ENCODE measurements at places on chromosomes 2 and 18.

DNA sequence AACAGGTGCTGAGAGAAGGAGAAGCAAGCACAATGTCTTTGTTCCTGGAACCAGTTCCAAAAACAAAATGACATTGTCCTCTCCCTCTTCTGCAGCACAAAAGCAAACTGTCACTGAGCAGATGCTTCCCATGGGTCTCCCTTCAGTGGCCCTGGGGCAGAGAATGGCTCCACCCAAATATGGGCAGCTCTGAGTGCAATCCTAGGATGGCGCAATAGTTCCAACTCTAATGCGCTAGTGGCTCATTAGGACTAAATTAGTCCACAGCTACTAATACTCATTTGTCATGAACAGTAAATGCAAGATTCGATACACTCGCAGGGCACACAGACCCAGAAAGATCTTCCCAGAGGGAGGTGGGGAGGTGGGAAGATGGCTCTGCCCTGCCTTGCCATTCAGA, 205.2 kb upstream of the CHAC2 start:
- no peak for DNase-seq

GRCh38 chr2:233011268-233011650, 1.8 kb downstream of the NGEF start:
- DNase-seq: peak; percentile 74

- DNase-seq: no peak
Measured at GRCh38 chr2:206472094-206472493, 28.8 kb downstream of the ADAM23 start.

DNA sequence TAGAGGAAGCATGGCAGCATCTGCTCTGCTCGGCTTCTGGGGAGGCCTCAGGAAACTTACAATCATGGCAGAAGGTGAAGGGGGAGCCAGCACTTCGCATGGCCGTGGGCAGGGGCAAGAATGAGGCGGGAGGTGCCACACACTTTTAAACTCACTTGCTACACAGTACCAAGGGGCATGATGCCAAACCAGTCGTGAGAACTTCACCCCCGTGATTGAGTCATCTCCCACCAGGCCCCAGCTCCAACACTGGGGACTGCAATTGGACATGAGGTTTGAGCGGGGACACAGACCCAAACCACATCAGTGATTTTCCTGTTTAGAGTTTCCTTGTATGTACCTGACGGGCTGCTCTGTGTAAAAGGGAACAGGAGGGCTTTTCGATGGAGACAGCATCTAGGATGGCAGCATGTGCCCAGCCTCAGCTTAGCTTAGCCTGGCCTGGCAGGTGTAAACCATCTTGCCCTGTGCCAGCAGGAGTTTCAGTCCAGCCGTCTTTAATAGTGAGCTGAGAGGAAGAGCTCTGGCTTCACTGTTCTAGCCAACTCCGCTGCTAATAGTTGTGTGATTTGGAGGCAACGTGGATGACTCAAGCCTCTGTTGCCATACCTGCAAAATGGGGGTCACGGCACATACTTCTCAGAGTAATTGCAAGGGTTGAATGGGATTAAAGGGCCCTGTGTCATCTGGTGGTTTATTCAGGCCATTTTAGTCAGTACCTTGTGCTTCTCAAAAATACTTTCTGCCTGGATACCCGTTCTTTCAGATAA, 101.8 kb downstream of the ASAP2 start:
- DNase-seq: no peak

GRCh38 chr2:190674966-190675650, 26.2 kb downstream of the NAB1 start:
- DNase-seq: no peak

DNA sequence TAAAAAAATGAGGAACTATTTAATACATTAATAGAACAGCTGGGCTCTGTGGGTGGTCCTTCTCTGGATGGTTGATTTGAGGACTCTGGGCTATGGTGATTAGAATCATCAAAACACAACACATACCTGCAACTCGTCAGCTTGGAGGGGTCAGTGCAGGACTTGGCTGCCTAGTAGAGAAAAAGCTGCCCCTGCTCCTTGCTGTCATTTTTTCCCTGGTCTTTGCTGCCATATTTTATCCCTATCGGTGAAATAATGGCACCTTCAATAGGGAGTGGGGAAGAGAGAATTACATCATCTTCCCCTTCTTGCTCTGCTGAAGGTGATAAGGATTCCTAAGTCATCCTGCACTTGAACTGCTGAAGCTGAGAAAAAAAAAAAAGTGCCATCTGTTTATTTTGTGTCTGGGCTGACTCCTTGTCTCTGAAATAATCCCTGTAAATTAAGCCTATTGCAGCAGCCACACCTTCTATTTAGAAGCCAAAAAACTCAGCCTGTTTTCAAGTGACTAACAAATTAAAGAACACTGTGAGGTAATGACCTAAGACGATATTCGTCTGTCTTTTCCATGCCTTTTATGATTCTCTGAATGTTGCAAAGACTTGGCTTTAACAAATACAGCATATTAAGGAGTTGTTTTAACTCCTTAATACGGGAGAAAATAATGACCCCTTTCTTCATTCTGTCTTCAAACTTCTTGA, 89.3 kb downstream of the ACVR1 start:
- DNase-seq: no peak

- peak; percentile 95 for DNase-seq
Measured at GRCh38 chr2:120343433-120344105, 2.4 kb upstream of the INHBB start.

- no peak for DNase-seq
Measured at GRCh38 chr2:68366083-68366560, 1.0 kb downstream of the PLEK start.

GRCh38 chr2:40405465-40405864, 46.4 kb downstream of the SLC8A1 start:
- DNase-seq: no peak

- no peak for DNase-seq
Measured at GRCh38 chr18:44848644-44849335, 168.1 kb downstream of the SETBP1 start.

- no peak for DNase-seq
Measured at GRCh38 chr2:150625303-150625702, 137.8 kb upstream of the RND3 start.

GRCh38 chr2:203934041-203934492, 2.5 kb upstream of the ICOS start:
- no peak for DNase-seq

GRCh38 chr2:10028407-10028987, 14.9 kb upstream of the KLF11 start:
- no peak for DNase-seq
